IPS DF 6.9 (cell line): ENCODE measurements at places on chromosomes 1 and 21.
A peak's percentile ranks its signal among the peaks of the same experiment; 100 is the strongest.

GRCh38 chr1:55012661-55013060, 13.9 kb downstream of the BSND start:
- DNase-seq, result no peak

- DNase-seq, result no peak
Observed at GRCh38 chr1:58592522-58593134, 15.6 kb upstream of the TACSTD2 start.

DNA sequence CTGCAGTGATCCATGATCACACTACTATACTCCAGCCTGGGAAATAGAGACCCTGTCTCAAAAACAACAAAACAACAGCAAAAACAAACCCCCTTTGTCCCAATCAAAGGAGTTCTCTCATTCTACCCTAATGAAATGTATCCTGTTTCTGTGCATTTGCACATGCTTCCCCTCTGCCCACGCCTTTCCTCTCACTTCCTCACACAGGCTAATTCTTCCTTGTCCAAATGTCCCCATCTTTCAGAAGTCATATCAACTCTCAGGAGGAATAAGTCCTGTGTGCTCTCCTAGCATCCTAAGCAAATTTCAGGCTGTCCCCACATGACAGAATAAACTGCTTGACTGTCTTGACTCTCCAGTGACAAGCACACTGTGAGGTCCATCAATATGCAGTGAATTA, 8.1 kb upstream of the ATP1B1 start:
- DNase-seq, result no peak

DNA sequence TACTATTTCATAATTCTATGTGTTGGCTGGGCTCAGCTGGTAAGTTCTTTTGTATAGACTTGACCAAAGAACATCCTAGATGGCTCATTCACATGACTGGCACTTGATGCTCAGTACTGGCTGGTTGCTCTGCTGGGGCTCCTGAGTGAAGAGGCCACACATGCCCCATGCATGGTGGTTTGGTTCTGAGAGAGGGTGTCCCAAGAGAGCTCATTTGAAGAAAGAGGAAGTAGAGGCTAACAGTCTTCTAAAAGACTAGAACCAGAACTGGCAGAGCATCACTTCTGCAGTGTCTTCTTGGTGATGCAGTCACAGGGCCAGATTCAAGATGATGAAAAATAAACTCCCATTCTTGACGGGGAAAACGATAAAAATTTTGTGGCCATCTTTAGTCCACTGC, 5.2 kb upstream of the BACH1 start:
- DNase-seq, result no peak

GRCh38 chr1:67211589-67212563, 45.6 kb downstream of the IL23R start:
- DNase-seq, result no peak

GRCh38 chr21:23968008-23968407, 1639.3 kb downstream of the MRPL39 start:
- no peak for DNase-seq

DNA sequence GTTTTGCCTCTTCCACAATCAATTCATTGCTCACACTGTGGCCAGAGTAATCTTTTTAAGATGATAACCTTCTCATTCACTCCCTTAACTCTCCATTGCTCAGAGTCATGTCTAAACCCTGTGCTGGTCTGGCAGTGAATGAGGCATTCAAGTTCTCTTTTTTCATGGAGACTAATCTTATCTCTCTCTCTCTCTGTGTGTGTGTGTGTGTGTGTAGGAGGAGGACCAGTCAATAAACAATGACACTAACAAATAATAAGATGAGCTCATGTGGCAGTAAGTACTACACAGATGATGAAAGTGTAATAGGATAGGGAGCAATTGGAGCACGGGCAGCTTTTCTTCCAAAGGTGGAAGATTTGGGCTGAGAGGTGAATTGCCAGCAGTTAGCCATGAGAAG, 122.0 kb upstream of the B3GALT2 start:
- no peak for DNase-seq

GRCh38 chr1:232872738-232873137, 67.5 kb downstream of the MAP10 start:
- no peak for DNase-seq

DNA sequence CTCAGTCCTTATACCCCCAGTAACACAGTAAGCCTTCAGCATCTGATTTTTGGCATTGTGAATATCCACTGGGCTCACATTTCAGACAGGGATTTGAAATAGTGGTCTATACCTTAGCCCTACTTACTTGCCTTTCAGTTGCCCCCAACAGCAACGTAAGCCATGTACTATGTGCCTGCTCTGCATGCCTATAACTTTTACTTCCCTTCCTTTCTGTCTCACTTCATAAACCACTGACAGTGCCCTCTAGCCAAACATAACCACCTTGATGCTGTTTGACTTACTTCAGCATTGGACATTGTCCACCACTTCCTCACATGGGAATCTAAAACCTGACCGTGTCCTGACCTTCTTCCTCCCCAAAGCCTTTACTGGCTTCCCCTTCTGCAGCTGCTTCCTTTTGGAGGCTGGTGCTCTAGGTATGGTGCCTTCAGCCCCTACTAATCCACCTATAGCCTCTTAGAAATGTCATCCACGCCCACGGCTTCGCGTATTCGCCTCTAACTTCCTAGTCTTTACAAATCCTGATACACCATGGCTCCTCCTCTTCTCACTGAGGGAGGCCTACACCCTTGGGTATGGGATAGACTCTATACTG, 3.6 kb upstream of the ZNF672 start:
- DNase-seq, result no peak

DNA sequence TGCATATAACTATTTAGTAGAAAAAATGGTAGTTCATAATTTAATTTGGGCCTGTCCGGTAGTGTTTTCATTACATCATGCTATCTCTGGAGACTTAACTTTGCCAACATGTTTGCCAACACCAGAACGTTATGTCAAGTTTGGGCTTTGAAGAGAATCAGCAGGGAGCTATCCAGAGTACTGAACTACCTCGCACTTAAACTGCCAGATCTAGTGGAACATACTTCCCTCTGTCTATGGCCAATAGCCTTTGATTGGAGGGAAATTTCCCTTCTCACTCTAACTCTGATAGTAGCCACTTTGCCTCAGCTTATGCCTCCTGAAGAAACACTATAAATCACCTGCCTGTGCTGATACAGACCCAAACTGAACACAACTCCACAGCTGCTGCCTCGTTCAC, 10.0 kb downstream of the LRRC53 start:
- DNase-seq, result peak; percentile 45

DNA sequence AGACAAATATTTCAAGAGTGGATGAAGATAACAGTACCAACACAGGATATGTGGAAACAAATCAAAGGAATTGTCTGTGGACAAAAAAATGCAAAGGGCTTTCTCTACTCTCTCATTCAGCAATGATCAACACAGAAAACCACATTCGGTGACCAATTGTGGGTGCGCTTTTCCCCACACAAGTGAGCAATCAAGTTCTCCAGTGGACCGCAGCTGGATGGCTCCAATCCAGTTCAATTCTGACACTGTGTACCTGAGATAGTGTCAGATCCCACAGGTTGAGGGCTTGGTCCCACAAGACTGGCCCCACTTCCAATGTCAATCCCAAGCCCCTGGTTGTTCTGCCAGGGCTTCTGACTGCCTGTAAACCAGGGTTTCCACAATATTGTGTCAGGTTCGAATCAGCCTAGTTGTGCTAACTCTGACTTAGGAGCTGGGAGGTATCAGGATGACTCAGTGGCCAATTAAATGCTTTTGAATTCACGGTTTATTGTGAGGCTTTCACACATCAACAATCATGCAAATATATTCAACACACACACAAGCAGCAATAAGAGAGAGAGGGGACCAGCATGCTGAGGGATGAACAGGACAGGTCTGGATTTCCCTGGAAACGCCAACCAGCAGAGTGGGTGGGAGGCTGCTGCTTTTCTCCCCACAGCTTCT, 87.0 kb upstream of the BTG3 start:
- no peak for DNase-seq

- DNase-seq, result no peak
Observed at GRCh38 chr1:63966016-63966415, 192.2 kb downstream of the ROR1 start.

- no peak for DNase-seq
Observed at GRCh38 chr1:912740-913301, 10.9 kb upstream of the SAMD11 start.

GRCh38 chr1:206582971-206583706, 29.1 kb downstream of the EIF2D start:
- DNase-seq, result no peak

GRCh38 chr1:171357179-171357578, 43.2 kb downstream of the FMO4 start:
- no peak for DNase-seq

DNA sequence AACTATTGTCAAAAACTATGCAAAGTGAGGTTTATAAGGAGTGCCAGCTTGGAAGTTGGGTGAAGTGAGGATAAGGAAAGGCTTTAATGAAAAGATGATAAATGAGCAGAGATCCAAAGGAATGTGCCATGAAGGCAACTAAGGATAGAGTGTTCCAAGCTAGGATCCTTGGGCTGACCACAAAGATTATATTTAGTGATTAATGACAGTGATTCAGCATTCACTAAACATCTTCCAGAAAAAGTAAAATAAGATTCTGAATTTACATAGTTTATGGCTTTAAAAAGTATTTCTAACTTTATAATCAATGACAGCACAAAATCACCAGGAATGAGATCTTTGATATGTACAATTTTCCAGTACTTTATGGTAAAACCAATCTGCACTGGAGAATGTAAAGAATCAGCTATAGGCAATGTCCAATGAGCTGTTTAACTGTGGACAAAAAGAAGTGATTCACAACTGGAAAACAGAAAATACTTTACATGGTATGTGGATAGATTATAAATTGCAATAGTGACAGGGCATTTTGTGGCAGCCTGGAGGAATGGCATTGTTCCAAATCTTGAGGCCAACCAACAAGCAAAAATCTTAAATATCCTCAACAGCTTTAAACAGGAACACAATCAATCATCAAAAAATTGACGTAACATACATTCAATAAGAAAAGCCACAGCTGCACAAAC, 91.2 kb upstream of the KCTD3 start:
- DNase-seq, result no peak

GRCh38 chr1:206419250-206419649, 51.0 kb upstream of the IKBKE start:
- DNase-seq, result no peak

DNA sequence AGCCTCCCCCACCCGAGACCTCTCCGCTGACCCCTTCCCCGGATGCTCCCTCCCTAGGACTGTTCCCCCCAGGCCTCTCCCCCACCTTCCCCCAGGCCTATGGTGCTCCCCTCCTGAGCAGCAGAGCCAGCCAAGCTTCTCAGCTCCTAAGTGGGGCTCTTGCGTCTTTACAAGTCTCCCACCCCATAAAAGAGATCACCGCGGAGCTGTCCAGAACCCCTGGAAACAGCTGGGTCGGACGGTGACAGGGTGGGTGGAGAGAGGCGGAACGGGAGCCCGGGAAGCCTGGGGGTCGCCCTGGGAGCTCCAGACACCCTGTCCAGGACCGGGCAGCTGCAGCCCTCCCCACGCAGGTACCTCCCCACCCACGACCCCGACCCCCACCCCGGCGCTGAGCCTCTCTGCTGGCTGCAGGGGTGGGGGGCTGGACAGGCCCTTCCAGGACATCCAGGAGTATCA, 61.2 kb downstream of the WNT9A start:
- no peak for DNase-seq

DNA sequence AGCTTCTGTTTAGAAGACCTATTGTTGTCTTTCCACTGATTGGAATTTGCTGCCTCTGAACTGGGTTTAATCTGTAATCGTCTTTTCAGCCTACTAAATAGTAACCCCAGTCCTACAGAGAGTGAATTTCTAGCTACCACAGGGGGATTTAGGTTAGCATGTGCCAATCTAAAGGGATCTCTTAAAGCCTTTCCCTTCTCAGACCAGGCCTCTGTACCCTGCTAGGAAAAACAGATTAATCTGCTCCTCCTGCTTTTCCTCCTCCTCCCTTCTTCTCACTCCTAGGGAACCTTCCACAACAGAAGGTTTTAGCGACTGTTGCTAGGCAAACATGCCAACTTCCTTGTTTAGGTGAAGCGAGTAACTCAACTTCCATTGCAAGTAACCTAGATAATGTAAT, 1.3 kb upstream of the RC3H1 start:
- DNase-seq, result no peak

DNA sequence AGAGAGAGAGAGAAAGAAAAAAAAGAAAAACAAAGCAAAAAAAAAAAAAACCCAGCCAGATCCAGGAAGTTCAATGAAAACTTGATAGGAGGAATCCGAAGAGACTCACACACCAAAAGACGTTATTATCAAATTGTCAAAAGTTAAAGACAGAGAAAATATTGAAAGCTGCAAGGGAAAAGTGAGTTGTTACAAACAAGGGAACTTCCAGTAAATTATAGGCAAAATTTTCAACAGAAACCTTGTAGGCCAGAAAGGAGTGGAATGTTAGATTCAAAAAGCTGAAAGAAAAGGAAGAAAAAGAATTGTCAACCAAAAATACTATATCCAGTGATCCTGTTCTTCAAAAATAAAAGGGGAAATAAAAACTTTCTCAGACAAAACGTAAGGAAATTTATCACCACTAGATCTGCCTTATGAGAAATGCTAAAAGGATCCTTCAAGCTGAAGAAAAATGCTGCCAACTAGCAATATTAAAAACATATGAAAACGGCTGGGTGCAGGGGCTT, 23.6 kb downstream of the ERO1B start:
- DNase-seq, result no peak

- no peak for DNase-seq
Observed at GRCh38 chr1:215868500-215868899, 301.4 kb downstream of the KCTD3 start.

DNA sequence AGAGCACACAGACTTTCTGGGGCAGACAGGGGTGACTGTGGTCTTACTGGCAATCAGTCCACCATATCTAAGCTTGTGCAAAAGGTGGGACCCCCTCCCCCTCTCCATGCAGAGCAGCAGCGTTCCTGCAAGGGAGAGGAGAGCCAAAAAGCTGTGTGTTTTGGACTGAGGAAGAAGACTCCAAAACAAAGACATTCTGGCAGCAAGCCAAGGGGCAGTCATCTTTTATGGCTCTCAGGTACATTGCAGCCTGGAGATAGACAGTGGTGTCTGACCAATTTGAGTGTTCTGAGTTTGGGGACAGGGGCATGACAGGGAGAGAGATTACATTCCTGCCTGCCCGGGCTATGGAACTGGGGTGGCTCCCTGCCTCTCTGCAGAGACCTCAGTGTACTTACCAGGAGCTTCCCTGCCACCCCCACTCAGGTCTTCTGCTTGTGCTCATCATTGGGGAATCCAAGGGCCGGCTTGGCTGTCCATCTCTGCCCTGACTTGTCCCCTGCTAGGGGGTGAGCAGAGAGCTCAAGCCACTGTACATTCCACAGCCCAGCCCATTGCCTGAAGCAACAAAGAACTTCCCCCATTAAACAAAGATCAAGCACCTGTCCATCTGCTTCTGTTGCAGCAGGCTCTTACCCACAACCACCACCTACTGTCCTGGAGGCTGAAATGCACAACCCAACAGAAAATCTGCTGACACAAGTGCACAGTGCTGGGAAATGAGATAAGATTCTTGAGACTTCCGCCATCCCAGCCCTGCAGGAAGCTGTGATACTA, 131.1 kb downstream of the EVI5 start:
- DNase-seq, result no peak

GRCh38 chr1:64861611-64862010, 104.7 kb downstream of the JAK1 start:
- peak; percentile 61 for DNase-seq

- DNase-seq, result no peak
Observed at GRCh38 chr1:241924080-241924808, 33.3 kb upstream of the BECN2 start.

- DNase-seq, result no peak
Observed at GRCh38 chr1:198271467-198271866, 114.7 kb downstream of the NEK7 start.
